ENCODE measurements at places on chromosomes 1 and 21.

- DNase-seq: no peak
Measured at GRCh38 chr1:115283249-115283648, 54.8 kb downstream of the NGF start.

- DNase-seq: no peak
Measured at GRCh38 chr1:107124694-107125093, 16.1 kb upstream of the NTNG1 start.

DNA sequence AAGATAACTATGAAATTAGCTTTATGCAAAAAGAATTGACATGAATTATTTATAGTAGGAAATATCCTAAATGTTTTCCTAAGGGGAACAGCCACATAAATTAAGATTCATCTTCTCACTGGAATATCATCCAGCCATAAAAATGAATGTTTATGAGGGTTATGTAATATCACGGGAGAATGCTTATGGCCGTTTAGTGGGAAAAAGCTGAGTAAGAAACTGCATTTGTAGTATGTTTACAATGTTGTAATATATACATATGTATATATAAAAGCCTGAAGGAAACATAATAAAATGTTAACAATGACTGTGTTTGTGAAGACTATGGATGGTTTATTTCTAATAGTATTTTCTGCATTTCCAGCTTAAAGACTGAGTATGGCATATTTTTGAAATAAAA is 152.3 kb upstream of the DNAH14 start:
- no peak for DNase-seq

DNA sequence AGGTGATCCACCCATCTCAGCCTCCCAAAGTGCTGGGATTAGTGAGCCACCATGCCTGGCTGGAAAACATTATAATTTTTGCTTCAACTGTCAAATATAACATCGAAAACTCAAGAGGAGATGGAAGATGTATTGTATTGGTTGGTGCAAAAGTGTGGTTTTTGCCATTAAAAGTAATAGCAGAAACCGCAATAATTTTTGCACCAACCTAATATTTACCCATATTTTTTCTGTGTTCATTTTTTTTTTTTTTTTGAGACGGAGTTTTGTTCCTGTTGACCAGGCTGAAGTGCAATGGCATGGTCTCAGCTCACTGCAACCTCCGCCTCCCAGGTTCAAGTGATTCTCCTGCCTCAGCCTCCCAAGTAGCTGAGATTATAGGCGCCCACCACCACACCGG is 27.1 kb upstream of the SHE start:
- no peak for DNase-seq

DNA sequence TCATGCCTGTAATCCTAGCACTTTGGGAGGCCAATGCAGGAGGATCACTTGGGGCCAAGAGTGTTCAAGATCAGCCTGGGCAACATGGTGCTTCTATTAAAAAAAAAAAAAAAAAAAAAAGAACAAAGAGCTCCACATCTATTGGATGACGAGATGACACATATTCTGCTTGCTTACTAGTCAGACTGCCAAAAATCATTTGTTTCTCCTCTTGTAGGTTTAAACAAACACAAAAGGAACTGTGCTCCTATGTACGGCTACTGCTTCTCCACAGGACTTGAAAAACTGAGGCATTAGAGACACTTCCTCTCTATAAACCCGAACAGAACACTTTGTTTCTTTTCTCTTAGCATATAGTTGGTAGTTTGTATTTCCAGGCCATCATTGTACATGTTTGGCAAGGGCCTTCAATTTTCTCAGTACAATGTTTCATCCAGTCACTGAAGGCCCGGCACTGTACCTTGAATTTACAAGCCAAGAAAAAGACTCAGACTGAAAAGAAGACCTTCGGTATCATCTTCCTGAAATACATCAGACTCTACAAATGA is 6.0 kb downstream of the TRIT1 start:
- no peak for DNase-seq

DNA sequence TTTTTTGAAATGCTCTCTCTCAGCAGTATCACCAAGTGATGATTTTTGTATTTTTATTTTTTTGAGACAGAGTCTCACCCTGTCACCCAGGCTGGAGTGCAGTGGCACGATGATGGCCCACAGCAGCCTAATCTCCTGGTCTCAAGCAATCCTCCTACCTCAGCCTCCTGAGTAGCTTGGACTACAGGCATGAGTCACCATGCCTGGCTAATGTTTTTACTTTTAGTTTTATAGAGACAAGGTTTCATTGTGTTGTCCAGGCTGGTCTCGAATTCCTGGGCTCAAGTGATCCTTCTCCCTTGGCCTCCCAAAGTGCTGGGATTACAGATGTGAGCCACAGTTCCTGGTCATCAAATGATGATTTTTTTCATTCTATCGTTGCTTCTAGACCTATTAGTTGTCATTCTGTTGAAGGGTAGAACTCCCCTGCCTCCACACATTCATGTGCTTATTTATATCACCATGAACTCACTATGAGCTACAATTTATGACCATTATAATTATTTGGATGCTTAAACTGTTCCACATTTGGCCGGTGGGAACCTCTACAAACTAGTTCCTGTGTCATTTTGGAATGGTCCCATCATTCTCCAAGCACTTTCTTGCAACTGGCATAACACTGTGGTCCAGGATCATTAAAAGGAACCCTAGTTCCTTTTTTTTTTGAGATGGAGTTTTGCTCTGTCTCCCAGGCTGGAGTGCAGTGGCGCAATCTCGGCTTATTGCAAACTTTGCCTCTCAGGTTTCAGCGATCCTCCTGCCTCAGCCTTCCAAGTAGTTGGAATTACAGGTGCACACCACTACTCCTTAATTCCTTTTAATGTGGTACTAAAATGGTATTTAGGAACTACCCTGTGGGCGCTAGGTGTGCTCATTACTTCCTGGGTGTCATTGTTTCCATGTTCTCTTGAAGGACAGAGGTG is 20.2 kb upstream of the TOR3A start:
- no peak for DNase-seq

All from DMS79 (cell line).